Left hindlimb (tissue), 1 donor: ENCODE measurements at places on chromosomes 12 and 14.

GRCh38 chr12:103422746-103423515, 72.8 kb downstream of the C12orf42 start:
- no peak for DNase-seq

- no peak for DNase-seq
Measured at GRCh38 chr12:20272801-20273200, 95.5 kb upstream of the PDE3A start.

- no peak for DNase-seq
Measured at GRCh38 chr12:19036673-19037357, 92.7 kb upstream of the PLEKHA5 start.

DNA sequence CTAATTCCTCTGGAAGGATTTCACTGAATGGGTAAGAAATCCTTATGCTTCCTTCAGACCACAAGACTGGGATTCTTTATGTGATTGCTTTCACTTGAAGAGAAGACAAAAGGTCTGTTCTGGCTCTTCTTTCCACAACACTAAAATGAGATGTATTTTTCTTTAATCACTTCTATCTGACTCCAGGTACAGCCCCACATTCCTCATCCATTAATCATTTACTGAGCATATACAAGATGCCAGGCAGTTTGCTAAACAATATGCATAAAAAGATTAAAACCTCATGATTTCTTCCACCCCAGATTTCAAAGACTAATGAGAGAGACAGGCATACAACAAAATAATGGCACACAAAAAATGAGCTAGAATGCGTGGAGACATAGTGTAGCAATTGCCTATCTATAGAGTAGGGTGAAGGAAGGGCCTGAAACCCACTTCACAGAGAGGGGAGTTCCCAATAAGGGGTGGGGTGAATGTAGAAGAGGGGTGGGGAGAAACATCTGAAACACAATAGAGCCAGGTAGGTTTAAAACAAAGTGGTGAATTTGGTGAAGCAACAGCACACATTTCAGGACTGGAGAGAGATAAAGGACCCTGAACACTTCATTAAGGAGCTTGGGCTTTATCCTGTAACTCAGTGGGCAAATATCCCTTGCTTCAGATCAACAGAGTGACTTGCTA, 65.1 kb upstream of the PRB2 start:
- no peak for DNase-seq

DNA sequence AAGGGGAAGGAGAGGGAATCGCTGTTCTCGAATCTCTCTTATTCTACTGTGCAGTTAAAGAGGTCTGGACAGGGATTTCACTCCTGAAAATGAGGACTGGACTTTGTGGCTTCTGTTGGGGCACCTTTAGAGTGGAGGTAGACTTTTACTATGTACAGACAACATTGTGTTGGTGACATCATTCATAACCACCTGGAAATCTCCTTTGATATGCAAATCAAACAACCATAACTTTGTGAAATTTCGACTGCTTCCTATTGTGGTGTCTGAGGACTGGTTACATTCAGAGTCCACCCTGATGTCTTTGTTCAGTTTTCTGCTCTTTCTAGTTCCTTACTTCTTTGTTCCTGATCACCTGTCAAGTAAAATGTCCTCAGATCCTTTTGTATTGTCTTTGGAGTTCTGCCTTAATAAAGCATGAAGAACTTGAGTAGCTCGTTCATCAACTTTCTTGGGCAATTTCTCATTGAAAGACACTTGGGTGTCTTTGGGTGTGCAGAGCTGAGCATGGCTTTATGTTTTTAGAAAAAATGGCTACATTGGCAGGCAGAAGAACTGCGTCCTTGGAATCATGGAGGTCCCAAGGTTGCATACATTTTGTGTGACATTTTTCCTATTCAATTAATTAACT, 29.8 kb downstream of the LRRK2 start:
- no peak for DNase-seq
